ENCODE measurements at places on chromosomes 16 and 17.

GRCh38 chr17:43966276-43966675 lies 12.5 kb upstream of the PYY start:
- no peak for DNase-seq

GRCh38 chr17:35553310-35553709 lies 7.3 kb downstream of the SLFN14 start:
- no peak for DNase-seq

GRCh38 chr17:75795820-75796607 lies 11.4 kb downstream of the UNK start:
- no peak for DNase-seq

- DNase-seq = peak; percentile 22
Observed at GRCh38 chr16:649631-650030, 466 bp downstream of the WDR90 start.

DNA sequence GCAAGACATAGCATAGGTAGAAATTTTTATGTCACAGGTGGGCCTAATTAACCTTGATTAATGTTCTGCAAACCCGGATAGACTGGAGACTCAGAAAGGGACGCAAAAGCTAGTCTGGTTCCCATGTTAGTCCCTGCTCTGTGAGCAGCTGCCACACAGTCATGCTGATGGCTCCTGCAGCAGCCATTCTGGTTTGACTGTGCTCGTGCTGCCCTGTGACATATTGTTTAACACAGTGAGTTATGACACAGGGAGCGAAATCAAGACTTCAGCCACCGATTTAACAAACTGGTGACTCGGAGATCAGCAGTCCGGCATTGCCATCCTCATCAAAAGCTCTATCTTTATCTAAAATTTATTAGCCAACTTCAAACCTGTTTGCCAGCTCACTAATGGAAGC lies 169.8 kb downstream of the WWOX start:
- DNase-seq = no peak

GRCh38 chr16:77869997-77870813 lies 81.8 kb downstream of the VAT1L start:
- DNase-seq = no peak

- DNase-seq = no peak
Observed at GRCh38 chr16:21723532-21723931, 59.8 kb downstream of the OTOA start.

- DNase-seq = no peak
Observed at GRCh38 chr17:38343608-38344419, at the start of gene GPR179. GPR179 (minus strand) TSS chr17:38343956; CDS start chr17:38343789, 167 bp downstream.

DNA sequence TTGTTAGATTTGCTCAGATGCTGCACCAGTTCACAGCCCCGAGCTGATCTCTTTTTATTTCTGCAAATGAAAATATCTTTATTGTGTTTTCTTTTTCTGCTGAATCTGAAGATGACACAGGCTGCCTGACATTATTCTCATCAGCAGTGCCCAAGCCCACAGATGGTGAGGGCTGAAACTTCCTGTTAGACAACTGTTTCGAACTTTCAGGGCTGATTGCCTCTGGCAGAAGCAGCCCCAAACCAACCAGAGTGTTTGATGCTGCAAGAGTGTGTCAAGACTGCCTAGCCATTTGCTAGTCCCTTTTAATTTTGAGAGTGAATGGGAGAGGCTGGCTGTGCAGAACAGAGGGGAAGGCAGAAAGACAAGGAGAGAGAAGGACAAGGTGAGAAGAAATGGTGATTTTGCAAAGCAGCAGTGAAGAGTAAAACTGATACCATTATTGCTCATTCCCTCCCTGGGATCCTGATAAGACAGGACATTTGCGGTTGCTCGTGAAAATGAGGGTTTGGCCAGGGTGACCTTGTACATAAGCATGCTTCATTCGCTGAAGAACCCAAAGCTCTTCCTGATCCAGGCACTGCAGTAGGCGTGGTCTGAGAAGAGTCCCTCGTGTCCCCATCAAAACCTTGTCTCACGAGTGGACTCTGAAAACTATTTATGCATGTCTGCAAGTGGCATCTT lies 77.2 kb downstream of the TMEM114 start:
- DNase-seq = no peak

- DNase-seq = no peak
Observed at GRCh38 chr17:45688353-45688752, 95.8 kb upstream of the CRHR1 start.

DNA sequence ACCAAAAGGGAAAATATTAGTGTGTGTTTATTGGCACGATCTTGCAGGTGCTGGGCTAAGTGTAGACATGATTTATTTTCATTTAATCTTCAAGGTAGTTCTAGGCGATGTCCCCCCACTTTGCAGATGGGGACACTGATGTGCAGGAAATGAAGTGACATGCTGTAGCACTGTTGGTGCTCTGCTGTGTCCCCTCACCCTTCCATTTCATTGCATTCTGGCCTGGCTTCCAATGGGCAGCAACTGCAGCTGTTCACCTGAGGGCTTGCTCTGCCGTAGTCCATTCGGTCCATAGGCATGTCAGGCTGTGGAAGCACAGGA lies 123.9 kb downstream of the PRKCB start:
- no peak for DNase-seq
